ENCODE measurements at places on chromosomes 6 and 20. TPM values are rescaled to one million over a fixed set of nuclear protein-coding genes. Genes with fewer than 3 reads are reported as not detected.

The HLA-DQB1 gene
- 0.43 TPM for total RNA-seq

The HLA-DPB1 gene
- 4.9 TPM for total RNA-seq

The CTCFL gene
- under 0.01 TPM for total RNA-seq

The LTA gene
- total RNA-seq = not detected

The EFCAB8 gene
- total RNA-seq = 0.14 TPM

The GUCA1A gene
- not detected for total RNA-seq

The CFAP61 gene
- not detected for total RNA-seq

The IMPG1 gene
- total RNA-seq = not detected

The BPIFB4 gene
- total RNA-seq = not detected

The ALDH8A1 gene
- 0.72 TPM for total RNA-seq

The TRIM31 gene
- not detected for total RNA-seq

The GRM1 gene
- not detected for total RNA-seq

The HLA-G gene
- total RNA-seq = not detected

The KCNK5 gene
- not detected for total RNA-seq

The SNAI1 gene
- total RNA-seq = 2.1 TPM

The PABPC1L gene
- 17.3 TPM for total RNA-seq

The TBX18 gene
- 8.8 TPM for total RNA-seq

The MATN4 gene
- not detected for total RNA-seq

The PAK1IP1 gene
- 22.6 TPM for total RNA-seq

The MOG gene
- not detected for total RNA-seq

The HDGFL1 gene
- total RNA-seq = not detected

The KIAA1755 gene
- 1.7 TPM for total RNA-seq

The DEFB124 gene
- total RNA-seq = not detected

The SLC17A2 gene
- not detected for total RNA-seq

The SLC22A7 gene
- not detected for total RNA-seq

The CCNC gene
- total RNA-seq = 97.1 TPM

The BTN2A1 gene
- total RNA-seq = 39.0 TPM

The BCAS1 gene
- total RNA-seq = not detected

The GRIK2 gene
- total RNA-seq = 0.44 TPM

The FRK gene
- 0.44 TPM for total RNA-seq

The TP53TG5 gene
- not detected for total RNA-seq

The TMEM244 gene
- 1.3 TPM for total RNA-seq

The COL21A1 gene
- total RNA-seq = 0.14 TPM

The KIF25 gene
- total RNA-seq = 0.14 TPM

The TXLNB gene
- under 0.01 TPM for total RNA-seq

The MCCD1 gene
- not detected for total RNA-seq

The ZC3H12D gene
- 0.14 TPM for total RNA-seq

The SLC13A3 gene
- total RNA-seq = 4.6 TPM

The BPIFB2 gene
- total RNA-seq = not detected

The CPXM1 gene
- total RNA-seq = 0.72 TPM

The GSTA3 gene
- total RNA-seq = not detected

Measured in placental pericyte (primary cell).